ENCODE measurements at places on chromosomes 2 and 18.

DNA sequence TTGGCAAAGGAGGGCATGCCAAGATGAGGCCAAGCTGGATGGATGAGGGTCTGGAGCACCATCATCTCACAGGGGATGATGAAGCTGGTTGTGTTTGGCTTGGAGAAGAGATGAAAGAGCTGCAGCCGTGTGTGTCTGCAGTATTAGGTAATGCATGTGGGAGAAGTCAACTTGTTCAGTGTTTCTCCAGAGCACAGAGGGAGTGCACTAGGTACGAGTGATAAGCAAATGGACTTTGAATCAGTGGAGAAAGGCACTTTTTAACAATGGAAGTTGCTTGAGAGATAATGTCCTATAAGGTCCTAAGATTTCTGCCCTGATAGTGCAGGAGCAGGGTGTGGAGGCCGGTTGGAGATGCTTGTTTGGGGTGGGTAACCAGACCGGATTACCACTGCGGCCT, 36.0 kb downstream of the SLC14A2 start:
- no peak for DNase-seq

DNA sequence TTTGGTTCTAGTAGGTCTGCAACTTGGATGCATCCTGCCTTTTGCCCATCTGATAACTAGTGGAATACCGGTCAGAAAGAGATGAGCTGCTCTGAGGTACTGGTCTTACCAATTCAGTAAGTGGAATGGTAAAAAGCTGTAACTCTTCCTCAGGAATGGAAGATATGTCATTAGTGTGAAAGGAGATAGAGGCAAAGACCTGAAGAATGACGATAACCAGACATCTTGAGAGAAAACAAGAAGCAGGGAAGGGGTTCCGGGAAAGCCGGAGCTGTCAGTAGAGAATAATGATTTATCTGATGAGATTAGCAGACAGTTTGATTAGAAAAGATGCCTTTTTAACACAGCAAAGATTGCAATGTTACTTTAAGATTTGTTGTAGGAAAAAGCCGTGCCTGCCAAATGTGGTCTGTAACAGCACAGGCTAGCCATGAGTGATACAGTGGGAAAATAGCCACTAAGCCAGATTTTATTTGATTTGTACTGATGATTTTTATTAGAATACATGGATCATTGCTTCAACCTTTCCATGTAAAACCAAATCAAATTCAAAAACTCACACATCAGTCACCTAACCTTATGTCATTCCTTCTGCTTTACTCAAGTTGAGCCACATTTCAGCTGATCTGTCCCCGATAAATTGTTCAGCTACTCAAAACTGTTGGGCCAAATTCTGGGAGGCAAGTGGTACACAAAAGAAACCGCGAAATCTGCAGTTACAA, 110.0 kb downstream of the TCF4 start:
- peak; percentile 4 for DNase-seq

DNA sequence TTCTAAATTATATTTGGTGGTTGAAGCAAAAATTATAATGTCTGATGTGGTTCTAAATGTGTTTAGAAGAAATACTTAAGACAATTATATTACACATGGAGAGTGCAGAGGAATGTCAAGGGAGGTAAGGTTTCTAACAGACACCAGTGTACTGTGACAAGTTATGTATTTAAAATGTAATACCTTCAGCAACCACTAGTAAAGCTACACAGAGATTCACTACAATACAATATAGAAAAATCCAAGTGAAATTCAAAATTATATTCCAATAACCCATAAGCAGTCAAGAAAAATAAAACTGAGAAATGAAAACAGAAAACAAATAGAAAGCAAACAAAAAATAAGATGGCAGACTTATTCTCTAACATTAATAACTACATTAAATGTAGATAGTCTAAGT, 249.5 kb upstream of the KLHL14 start:
- no peak for DNase-seq

DNA sequence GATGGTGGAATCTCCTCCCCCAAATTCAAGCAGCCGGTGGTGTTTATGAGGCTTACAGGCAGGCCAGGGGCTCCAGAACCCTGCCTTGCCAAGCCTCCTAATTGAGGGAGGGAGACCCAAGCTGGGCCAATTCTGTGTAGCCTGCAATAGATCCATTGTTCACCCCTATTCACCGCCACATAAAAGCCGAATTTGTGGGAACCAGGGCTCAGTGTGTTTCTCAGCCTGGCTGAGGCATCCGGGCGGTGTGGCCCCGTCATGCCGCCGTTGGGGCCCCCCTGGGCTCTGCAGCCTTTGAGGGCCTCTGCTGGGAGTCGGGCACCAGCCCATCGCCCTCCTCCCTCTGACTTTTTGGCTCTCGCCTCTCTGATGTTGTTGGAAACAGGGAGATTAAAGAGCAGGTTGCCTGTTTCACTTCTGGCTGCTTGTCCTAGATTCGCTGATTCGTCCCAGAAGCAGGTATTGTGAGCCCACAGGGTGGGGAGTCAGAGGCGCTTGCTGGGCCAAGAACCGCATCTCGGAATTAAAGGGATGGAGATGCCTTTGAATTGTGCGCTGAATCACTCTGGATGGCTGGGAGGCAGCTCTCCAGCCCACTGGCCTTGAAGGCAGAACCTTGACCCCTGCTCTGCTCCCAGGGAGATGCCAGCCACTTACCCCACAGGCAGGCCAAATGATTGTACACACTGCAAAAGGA, 14.7 kb upstream of the OTOS start:
- no peak for DNase-seq

DNA sequence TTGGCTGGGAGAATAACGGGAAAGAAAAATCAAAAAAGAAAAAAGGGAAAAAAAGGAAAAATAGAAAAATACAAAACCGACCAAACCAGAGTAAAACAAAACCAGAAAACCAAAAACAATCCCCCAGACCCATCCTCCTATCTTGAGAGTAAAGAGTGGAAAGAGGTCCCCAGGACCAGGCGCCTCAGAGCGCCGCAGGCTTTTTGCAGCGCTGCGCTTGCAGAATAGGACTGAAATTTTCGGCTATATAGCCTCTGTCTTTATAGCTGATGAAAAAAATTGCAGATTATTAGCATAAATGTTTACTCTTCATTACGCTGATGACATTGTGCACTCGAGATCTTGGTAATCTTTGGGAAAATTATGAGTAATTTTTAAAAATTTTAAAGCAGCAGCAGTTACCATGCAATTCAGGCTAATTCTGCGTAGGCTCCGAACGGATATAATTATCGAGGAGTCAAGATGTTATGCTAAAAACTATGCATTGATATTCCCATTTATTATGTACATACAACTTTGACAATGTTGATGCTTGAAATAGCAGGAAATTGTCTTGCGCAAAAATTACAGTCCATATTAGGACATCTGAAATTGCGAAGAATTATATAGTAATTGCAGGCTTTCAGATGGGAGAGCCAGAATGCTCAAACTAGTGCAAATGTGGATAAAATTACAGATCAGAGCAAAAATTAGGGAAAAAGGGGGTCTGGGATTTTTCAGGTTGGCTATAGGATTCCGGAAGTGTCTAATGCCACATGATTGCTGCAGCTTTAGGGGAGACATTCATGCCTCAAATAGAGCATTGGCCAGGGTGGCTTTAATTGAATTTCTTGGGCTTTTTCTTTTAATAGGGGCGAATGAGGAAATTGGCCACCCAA, 8.3 kb downstream of the DLX1 start:
- no peak for DNase-seq

DNA sequence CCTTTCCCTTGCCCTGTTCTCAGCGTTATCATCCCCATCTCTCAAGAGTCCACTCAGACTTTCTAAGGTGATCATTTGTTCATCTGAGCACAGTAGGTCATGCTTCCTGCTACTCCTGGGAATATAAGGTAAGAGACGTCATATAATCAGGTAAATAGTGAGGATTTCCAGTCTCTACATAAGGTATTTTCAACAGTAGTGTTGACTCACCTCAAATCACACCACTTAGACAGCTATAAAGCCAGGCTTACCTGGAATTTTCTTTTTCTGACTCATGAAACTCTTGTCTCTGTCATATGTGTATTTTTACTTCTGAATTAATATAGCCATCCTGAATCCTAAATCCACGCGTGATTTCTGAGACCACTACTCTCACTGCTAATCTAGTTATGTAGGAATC, 443.2 kb downstream of the ARHGAP15 start:
- no peak for DNase-seq

- DNase-seq, result no peak
Observed at GRCh38 chr2:217739741-217740140, 263.1 kb downstream of the TNS1 start.

- DNase-seq, result no peak
Observed at GRCh38 chr2:71637736-71638135, 184.4 kb downstream of the DYSF start.

- no peak for DNase-seq
Observed at GRCh38 chr2:68970566-68971265, 3.7 kb upstream of the GKN1 start.

DNA sequence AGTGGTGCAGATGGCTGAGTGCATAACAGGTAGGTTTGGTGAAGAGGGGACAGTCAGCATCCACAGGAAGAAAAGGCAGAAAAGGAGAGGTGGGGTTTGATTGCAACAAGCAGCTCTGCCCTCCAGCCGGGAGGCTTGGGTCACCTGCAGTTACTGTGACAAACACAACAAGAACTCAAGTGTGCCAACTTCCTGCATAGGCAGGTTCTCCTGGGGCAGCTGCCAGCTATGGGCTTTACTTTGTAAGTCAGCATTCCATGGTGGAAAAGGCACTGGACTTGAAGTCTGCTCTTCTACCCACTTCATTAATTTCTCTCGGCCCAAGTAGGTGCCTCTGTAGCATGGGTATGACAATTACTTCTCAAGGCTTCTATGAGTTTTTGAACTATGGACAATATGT, 98.9 kb downstream of the MYT1L start:
- DNase-seq, result no peak

- no peak for DNase-seq
Observed at GRCh38 chr2:240590681-240591111, 4.2 kb downstream of the CAPN10 start.

GRCh38 chr2:105393373-105394055, 5.3 kb downstream of the FHL2 start:
- DNase-seq, result no peak

DNA sequence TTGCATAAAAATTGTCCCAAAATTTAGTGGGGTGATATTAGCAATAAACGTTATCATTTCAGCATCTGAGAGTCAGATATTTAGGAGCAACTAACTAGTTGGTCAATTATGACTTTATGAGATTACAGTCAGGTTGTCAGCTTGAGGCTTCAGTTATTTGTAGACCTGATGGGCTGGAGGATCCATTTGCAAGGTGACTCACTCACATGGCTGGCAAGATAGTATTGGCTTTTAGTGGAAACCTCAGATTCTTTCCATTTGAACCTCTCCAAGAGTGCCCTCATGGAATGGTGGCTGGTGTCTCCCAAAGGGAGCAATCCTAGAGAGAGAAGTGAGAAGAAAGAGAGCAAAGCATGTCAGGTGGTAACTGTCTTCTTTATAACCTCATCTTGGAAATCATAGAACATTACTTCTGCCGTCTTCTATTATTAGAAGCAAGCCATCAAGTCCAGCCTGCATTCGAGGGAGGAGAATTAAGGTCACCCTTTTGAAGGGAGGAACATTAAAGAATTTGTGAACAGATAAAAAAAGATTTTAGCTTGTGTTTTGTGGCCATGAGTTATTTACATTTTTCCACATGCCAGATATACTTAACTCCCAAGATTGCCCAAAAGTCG, 92.5 kb downstream of the HAUS1 start:
- DNase-seq, result no peak
